ENCODE measurements at places on chromosomes 13 and 19. TPM values are rescaled to one million over a fixed set of nuclear protein-coding genes. Genes with fewer than 3 reads are reported as not detected.
A peak's percentile ranks its signal among the peaks of the same experiment; 100 is the strongest.

- no peak for DNase-seq
Measured at GRCh38 chr13:62704875-62705274, 1289.2 kb upstream of the PCDH20 start.

DNA sequence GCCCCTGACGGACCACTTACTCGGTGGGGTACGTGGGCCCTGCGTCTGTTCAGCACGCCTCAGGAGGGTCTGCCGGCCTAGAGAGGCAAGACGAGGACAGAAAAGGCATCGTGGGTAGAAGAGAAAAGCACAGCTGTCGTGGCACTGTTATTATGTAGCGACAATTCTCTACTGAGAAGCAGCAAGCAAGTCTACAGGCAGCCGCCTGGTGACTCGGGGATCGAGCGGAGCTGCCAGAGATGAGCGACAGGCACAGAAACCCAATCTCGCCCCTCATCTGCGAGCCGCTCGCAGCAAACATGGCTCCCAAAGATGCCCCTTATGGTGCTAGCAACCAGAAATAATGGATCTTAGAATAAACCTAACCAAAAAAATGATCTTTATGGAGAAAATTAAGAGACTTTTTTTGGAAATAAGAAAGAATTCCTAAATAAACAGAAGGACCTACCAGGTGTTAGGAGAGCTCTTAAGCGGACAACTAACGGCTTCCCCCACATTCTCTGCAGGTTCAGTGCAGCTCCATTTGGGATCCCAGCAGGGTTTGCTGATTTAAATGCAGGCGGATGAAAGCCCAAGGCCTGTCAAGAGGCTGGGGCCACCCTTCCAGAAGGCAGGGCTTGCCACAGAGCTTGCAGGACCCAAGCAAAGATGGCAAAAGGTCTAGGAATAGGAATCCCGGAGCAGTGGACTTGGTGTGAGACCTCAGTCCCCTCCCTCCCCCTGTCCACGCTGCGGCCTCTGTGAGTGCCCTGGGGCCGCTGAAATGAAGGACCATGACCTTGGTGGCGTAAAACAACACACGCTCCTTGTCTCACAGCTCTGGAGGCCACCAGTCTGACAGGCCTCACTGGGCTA, 152.6 kb downstream of the KDM4B start:
- no peak for DNase-seq

GRCh38 chr13:40777166-40777808, 6.3 kb upstream of the MRPS31 start:
- DNase-seq = peak; percentile 88

DNA sequence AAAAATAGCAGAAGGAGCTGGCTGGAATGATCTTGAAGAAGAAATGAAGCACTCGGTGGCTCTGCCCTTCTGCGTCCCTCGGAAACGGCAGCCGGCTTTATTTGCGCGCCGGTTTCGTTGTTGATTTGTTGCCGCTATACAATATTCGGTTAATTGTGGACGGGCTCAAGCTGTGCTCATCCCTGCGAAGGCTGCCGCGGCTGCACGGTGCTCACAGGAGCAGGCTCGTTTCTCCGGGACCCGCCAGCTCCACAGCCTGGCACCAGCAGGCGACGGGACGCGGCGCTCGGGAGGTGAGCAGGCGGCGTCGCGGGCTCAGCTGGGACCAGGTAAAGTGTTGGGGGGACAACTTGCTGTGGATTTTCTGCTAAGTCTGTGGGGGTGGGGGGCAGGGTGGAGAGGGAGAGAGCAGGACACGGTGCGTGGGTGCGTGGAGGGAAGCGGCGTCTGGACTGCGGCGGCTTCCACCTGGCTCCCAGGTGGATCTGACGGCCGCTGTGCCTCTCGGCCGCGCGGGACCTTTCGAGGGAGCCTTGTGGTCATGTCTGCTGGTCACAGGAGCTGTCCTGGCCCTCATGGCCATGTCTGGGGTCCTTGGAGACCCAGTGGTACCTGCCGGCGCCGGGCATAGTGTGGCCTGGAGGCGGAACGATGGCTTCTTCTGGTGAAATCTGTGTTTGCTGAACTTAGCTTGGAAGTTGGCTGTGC, 90.9 kb downstream of the TEX29 start:
- DNase-seq = peak; percentile 22

DNA sequence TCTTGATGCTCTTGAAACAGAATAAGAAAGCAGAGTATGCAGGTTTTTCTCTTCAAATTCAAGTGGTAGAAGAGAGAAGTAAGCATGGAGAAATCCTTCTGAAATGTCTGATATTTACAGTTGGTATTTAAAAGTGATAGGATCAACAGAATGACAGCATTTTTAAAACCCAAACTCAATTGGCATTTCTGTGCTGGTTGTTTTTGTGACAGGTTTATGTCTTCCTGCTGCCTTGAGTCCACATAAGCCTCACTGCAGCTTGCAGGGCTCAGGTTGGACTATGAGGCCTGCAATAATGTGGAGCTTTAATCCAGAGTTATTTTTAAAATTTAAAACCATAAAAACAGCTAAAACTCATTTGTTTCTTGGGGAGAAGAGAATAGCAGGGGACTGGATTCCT, 105.1 kb downstream of the ZAR1L start:
- DNase-seq = no peak

DNA sequence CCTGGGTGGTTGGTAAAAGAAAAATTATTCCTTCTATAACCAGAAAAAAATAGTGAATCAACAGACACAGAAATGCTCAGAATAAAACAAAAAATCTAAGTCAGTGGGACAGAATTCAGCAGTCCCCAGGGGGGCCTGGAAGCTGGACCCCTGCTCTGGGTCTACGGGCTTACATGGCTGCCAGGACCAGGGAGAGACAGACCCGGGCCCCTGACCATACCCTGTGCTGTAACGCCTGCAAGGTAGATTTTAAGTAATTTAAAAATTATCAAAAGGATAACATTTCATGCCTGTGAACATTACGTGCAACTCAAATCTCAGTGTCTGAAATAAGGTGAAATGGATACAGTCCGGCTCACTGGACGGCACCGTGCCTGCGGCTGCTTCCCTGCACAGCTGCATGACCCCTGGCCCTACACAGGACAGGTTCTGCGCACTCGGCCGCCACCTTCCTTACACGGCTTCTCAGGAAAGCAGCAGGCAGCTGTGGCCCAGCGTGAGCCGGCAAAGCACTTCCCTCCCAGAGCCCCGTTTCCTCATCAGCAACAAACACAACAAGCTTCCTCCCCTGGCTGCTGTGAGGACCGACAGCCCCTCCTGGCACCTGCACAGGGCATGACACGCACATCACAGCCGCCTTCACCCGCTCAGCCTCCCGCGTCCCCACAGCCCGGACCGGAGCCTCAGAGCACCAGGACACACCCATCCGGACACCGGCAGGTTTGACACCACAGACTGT, 22.2 kb downstream of the RASA3 start:
- peak; percentile 50 for DNase-seq

- DNase-seq = no peak
Measured at GRCh38 chr19:48466561-48467325, 2.4 kb upstream of the CYTH2 start.

DNA sequence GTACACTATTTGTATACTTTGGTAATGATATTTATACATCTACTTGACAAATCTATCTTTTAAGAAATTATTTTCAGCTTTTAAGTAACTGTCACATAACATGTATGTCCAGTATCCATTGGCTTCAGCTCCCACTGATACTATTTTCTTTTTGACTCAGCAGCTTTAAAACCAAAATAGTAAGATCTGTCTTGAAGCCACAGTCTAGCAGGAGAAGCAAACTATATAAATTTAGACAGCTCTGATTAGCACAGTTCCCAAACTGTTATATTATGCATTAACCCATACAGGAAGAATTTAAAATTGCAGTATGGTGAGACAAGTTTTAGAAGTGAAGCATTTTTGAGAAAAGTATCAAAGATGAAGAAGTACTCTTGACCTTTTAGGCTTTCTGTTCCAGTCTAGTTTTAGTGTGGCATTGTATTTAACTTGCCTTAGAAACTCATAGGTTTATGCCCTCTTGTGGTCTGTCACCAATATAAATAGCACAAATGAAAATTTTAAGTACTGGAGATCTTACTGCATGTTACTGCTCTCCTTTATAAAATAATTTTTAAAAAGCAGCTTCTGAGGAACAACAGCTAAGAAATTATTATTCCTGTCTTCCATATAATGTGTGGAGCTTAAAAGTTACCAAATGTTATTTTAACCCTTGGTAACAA, 24.7 kb downstream of the URI1 start:
- DNase-seq = peak; percentile 8

DNA sequence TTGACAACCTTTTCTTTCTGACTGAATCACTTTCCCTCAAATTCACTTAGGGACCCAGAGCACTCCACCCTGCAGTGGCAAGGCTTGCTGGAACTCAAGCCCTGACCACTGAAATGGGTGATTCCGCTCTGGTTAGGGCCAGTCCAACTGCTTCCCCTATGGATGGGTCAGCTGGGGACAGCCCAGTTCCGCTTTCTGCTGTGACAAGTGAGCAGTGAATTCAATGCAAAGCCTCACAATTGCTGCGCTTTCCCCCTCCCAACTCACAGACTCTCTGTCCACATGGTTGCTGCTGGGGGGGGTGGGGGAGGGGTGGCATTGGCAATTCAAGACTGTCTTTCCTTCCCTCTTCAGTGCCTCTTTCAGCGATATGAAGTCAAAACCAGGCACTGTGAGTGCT, 18.7 kb downstream of the CD70 start:
- peak; percentile 9 for DNase-seq

DNA sequence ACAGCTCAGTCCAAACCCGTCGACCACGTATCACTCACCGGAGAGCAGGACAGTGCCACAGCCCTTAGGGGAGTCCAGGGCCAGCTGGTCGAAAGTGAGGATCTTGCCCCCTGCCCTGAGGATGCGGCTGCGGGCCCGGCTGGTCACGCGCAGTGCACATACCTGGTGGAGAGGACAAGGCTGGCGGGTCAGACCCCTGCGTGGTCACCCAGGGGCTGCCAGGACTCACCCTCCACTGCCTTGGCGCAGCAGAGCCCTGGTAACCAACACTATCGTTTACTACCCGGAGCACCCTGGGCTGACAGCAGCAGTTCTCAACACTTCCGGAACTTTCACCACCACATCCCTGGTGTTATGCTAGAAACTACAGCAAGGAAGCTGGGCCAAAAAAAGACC, 1.2 kb upstream of the FAM83E start:
- no peak for DNase-seq

DNA sequence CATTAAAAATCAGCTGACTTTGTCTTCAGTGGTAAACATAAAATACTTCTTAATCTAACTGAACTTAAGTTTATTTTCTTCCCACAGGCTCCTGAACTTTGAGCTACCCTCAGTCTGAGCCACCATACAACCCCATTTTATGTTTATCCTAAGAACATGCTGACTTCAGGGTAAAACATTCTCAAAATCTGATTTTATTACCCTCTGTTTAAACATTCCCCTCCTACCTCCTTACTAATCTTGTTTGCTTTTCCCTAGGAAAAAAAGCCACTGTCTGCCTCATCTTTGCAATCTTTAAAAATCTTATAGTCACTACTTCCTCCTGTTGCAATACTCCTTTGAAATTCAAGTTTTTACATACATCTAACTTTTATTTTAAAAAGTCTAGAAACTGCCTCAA, 4.0 kb downstream of the ZNF91 start:
- no peak for DNase-seq

DNA sequence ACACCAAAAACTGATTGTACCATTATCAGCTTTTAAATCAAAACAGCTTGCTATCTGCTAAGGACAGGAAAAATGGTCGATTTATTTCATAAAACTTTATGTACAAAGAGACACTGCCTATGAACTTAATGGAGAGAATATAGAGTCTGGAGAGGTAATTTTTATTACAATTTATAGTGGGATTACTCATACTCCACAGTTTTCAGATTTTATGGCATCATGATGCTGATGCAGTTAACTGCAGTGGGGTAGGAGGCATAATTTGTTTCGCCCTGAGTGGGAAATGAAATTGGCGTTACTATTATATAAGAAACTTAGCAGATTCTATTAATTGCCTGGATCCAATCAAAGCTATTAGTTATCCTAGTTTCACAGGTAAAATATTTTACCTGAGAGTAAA, 301.4 kb downstream of the KLF12 start:
- DNase-seq = no peak

DNA sequence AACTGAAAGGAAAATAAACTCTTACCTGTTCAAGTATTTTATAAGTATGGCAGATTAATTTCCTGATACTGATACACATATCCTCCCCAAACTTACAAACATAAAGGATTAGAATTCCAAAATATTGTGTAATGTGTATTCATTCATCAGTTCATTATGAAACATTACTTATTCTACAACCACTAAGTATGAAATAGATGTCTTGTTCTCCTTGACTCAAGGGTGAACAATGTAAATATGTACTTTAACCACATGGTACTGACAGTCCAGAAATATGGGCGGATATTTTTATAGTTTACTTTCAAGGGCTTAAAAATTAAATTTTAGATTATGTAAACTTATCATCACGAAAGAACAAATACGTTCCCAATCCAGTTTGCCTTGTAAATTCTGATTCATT, 334.0 kb downstream of the LIG4 start:
- no peak for DNase-seq

DNA sequence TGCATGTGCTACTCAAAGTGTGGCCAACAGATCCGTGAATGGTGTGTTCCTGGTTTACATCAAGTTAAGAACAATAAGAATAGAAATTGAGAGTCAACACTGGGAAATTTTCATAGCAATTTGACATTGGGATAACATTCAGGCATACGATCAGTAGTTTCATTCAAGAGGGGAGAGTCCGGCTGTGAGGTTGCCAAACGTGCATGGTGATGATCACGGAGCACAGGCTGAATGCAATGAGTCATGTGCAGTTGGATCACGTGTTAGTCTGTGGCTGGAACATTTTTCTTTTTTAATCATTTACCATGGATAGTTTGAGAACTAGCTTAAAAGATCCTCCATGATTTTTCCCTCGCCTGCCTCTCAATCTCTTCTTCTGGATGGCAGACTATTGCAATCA, 2.5 kb upstream of the DCT start:
- no peak for DNase-seq

DNA sequence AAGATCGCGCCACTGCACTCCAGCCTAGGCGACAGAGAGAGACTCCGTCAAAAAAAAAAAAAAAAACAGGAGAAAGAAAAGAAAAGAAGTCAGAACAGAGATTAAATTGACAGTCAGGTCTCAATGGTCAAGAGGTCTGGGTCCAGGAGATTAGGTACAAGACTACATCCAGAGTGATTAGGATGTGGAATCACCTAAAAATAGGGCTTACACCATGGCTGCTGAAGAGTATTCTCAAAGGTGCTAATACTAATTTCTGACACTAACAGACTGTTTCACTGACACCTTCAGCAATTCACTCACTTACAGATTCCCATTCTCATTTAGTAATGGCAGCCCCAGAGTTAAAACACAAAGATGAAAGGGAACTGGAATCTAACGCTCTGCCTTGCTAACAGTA, 91.7 kb downstream of the TBC1D4 start:
- DNase-seq = no peak

- DNase-seq = no peak
Measured at GRCh38 chr19:28021259-28022185, 1191.4 kb downstream of the UQCRFS1 start.

- no peak for DNase-seq
Measured at GRCh38 chr13:51469790-51470189, 17.0 kb upstream of the INTS6 start.

GPI gene
- 298 TPM for total RNA-seq

POU2F2 gene
- 2.4 TPM for total RNA-seq

PIK3R2 gene
- total RNA-seq = 37.1 TPM

SGCG gene
- total RNA-seq = not detected

FXYD7 gene
- 15.9 TPM for total RNA-seq

PCP2 gene
- not detected for total RNA-seq

ZNF808 gene
- 27.1 TPM for total RNA-seq

CGB5 gene
- not detected for total RNA-seq

LILRB2 gene
- not detected for total RNA-seq

ZNF570 gene
- 3.5 TPM for total RNA-seq

FCAR gene
- total RNA-seq = not detected

SPRYD7 gene
- 2.9 TPM for total RNA-seq

TFDP1 gene
- 80.0 TPM for total RNA-seq

MBD3L3 gene
- total RNA-seq = not detected

PDE4C gene
- 3.6 TPM for total RNA-seq

Data from GM23338 (cell line).